Hematopoietic multipotent progenitor cell treated with erythropoietin and hydrocortisone succinate and interleukin-3 and kit ligand, for 8 days (in vitro differentiated cells): ENCODE measurements at places on chromosomes 2 and 18.

DNA sequence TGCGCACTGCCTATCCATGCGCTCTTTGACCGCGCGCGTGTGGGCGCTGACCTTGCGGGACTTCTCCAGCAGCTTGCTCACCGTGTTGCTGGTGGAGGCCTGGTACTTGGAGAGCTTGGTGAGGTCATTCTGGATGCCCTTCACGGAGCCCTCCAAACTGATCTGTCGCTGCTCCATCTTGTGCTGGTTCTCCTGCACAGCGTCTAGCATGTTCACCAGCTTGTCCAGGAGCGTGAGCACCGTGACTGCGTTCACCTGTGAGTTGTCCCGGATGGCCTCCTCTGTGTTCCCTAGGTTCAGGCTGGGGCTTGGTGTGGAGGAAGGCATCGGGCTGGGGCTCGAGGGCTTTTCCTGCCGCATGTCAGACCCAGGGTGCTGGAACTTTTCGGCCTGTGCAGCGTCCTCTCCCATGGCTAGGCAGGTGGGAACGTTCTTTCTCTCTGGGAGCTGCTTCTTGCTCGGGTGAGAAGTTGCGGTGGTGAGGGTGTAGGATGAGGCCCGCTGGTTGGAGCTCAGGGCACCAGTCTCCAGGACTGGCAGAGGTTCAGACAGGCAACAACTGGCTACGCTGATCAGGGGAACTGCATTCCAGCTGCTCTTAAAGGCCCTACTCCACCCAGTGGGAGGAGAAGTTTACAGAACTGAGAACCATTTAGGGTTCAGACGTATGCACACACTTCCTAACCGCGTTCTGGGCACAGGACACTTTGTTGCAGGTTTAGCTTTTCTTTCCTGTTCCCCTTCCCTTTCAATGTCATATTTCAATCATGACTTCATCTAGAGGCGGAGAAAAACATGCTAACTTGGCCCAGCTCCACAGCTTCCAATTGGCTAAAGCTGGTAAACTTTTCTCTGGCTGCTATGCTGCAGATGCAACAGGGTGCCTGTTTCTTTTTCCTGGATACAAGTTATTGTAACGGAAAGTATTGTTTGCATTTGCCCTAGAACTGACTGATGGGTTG lies at the start of gene CAVIN2:
CAVIN2 (minus strand) TSS at position 574 of the 962 bp plus-strand sequence; CDS start at position 411, 163 bp downstream.
- DNase-seq: peak; percentile 85

DNA sequence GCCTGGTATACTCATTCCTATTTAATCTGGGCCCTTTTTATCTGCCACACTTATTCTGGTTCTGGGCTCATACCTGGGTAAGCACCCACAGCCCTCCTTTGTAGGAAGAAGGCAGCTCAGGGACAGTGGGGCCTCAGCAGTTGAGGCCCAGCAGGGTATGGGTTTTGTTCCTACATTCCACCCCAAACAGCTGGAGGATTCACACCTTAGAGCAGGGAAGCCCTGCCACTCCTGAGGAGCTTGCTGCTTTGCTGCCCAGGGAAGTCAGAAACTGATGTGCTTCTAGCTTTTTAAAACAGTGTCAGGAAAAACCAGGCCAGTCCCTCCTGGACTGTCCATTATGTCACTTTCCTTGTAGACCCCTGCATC lies 1.2 kb upstream of the LBX2 start:
- DNase-seq: no peak

GRCh38 chr2:207073801-207074678 lies 91.7 kb downstream of the KLF7 start:
- DNase-seq: no peak

DNA sequence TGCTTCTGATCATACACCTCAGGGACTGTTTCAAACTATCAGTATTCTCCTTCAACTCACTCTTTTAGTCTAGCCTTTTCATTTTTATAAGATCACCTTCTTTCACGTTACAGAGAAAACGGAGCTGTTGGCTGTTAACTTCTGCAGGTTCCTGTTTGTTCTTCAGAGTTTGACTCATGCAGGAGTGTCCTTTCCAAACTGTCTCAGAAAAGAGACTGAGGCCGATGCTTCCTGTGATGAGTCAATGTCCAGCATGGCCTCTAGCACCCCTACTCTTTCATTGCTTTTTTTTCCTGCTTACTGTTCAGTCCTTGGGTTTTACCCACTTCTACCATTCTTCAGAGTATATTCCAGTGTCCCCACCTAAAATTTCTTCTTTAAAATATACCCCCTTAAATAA lies 240.8 kb upstream of the RGPD4 start:
- no peak for DNase-seq

GRCh38 chr2:207930747-207931146 lies 94.6 kb downstream of the PLEKHM3 start:
- DNase-seq: no peak

DNA sequence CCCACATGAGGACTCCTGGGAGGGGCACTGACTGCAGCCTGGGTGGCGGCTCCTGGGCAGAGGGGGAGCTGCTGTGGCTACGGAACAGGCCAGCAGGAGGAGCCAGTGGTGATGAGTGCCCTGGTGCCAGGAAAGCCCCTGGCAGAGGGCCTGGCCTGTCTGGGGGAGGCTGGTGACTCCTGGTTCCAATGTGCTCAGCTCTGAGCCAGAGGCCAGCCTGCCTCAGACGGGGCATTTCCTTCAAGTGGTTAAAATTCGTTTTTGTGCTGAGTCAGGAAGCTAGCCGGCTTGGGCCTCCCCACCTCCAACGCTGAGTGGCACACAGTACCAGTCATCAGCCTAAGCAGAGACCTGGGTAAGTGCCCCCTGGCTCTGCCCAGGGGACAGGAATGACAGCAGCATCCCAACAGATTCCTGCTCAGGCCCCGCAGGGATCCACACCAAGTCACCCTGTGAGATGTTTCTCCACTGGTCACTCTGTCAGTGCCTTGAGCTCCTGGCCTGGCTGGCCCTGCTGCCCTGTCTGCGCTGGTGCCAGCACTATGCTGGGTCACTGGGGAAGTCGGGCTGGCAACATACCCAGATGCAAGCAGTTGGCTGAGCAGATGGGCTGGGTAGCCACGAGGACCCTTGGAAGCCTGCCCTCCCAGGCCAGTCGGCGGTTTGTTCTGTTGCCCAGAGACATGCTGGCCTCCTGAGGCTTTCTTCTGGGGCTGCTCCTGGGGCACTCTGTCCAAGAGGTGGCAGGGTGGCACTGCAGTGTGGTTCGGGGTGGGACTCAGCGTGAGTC lies 7.1 kb upstream of the KLF11 start:
- peak; percentile 81 for DNase-seq
